ENCODE measurements at places on chromosomes 3 and 15.

DNA sequence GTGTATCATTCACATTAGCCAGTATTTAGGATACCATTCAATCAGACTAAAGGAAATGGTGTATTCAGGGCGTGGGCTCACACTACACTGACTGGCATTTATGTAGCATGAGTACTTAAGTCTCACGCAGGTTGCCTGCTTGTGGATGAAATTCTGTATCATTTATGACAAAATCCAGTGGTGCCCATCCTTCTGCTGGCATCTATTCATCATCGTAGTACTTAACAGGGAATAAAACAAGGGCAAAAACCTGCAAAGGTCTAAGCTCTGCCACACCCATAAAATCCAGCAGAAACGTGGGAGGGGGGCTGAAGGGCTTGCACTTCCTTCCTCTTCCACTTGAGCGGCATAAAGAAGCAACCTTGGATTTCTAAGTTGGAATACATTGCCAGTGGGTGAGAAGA lies 2.7 kb downstream of the GAP43 start:
- no peak for DNase-seq

GRCh38 chr15:56835718-56836171 lies 82.7 kb upstream of the TCF12 start:
- DNase-seq, result peak; percentile 29

DNA sequence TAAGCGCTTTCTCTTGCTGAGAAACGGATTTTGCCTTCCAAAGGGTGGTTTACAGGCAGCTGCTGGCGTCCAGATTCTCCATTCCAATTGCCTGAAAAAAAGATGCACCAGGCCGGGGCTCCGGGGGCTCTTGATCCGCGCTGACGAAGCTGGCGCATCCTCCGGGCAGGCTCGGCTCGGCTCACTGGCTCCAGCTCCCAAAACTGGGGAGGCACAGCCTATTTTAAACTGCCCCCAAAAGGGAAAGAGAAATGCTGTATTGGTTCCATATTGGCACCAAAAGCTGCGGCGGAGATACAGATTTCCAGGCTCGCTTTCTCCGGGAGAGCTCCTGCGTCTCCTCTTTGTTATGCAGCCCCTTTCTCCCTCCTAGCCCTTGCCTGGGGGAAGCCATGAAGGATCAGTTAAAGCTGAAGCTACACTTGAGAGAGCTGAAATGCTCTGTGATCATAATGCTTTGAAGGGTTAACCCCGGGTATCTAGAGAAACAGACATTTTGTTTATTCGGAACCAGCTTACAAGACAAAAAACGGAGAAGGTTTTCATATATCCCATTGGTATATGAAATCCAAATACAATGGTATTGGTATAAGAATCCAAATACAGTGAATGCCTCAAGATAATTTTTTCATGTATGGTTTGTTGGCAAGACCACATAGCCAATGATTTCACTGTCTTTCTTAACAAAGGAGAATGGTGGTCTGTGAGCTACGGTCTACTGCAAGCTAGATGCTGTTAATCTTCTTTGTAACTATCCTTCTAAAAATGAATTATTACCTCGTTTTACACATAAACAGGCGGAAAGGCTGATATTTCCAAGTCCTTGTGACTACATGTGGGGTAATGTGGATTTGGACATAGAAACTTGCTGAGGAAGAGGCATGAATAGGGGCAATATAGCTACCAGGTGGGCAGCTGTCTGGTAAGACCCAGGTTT lies 693 bp downstream of the CD200 start:
- no peak for DNase-seq

- no peak for DNase-seq
Observed at GRCh38 chr3:183213415-183214276, 39.4 kb upstream of the B3GNT5 start.

DNA sequence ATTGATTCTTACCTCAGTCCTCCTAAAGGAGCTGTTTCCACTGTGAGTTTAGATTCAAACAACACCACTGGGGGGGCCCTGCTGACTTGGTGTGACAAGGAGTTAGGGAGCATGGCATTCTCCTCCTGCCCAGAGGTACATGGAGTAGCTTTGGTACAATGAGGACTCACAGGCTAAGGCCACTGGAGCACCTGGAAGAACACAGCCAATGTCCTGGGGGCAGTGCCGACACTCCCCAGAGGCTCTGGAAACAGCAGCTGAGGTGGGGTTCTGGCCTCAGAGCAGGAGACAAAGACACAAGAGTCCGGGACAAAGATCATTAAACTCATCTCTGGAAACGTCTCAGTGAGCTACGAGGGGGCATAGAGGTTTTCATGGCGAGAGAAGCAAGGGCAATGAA lies 69.7 kb upstream of the POMGNT2 start:
- DNase-seq, result no peak

DNA sequence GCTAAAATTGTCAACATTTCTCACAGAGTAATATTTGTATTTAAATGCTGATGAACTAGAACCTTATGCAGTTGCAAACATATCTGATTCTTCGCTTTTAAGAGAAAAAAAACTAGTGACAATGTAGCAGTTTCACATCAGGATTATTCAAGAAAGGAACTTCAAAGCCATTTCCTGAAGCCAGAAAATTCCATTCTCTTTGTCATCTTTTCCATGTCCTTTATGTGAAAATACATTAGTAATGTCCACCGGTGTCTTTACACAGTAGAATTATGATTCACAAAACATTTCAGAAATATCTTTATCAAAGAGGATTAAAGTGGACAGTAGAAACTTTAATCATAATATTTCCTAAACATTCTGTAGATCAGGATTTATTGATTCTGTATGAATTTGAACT lies 12.7 kb upstream of the LXN start:
- DNase-seq, result no peak

GRCh38 chr3:28835751-28836150 lies 445.1 kb upstream of the RBMS3 start:
- DNase-seq, result no peak

DNA sequence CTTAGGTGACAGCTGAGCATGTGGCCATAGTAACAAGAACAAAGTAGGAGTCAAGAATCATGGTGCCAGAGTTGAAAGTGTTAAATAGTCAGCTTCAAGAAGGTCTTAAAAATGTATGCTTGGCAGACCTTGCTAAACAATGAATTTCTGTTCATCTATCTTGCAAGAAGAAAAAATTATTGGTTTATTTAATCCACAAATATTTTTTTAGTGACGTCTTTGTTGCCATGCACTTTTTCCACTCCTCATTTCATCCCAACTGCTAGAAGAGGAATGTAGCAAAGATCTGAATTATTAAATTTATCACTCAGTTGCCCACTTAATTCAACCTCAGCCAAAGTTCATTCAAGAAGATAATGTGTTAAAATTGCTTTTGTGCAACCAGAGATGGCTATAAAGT lies 3.2 kb upstream of the SLC4A7 start:
- no peak for DNase-seq

DNA sequence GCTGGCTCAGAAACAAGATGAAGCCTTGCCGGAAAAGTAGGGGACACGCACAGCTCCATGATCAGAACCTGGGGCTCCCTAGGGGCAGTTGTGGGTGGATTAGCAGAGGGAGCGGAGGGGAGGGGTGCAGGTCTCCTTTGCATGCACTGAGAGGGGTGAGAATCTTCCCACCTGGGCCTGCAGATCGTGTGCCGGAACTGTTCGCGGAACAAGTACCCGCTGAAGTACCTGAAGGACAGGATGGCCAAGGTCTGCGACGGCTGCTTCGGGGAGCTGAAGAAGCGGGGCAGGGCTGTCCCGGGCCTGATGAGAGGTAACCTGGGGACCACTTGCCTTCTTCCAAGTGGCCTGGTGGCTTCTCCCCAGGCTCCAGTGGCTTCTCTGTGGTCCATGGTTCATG lies 24.5 kb upstream of the NR2C2 start:
- DNase-seq, result no peak

DNA sequence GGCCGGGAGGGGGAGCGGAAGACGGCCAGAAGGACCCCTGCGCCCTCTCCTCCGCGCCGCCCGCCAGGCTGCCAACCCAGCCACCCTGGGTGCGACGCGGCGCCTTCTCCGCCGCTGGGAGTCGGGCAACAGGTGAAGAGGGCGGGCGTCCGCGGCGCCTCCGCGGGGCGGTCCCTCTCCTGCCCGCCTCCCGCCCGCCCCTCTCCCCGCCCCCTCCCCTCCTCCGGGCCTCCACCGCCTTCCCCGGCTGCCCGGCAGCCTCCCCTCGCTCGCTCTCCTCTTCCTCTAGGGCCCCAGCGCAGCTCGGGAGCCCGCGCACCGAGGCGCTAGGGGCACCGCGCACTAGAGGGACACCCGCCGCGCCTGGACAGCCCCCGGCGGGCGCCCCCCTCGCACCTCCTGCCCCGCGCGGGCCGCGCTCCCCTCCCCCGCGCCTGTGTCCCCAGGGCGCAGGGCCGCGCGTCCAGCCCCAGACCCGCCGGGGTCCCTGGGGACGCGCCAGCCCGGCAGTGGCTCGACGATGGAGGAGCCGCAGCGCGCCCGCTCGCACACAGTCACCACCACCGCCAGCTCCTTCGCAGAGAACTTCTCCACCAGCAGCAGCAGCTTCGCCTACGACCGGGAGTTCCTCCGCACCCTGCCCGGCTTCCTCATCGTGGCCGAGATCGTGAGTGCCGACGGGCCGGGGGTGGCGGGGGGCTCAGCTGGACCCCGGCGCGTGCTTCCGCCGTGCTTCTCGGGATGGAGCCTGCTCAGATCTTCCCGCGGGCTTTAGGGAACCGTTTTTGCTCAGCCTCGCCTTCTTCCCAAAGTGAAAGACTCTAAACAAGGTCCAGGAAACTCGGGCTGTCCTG lies at the start of gene CMTM8:
Gene CMTM8, plus strand, starts transcription at position 228 of the 854 bp plus-strand sequence. Its CDS starts 293 bp downstream, at position 521.
- no peak for DNase-seq

DNA sequence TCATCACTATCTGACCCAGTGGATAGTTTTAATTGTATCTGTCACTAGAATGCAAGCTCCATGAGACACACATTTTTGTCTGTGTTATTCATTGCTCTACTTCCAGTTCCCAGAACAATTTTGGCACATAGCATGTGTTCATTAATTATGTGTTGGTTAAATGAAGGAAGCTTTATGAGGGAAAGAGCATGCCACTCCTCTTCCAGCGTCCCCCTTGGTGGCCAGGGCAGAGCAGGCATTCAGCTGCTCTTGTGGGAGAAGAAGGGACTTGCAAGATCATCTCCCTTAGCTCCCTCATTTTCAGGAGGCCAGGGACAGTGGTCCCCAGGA lies 489 bp upstream of the GALNT15 start:
- DNase-seq, result peak; percentile 38

DNA sequence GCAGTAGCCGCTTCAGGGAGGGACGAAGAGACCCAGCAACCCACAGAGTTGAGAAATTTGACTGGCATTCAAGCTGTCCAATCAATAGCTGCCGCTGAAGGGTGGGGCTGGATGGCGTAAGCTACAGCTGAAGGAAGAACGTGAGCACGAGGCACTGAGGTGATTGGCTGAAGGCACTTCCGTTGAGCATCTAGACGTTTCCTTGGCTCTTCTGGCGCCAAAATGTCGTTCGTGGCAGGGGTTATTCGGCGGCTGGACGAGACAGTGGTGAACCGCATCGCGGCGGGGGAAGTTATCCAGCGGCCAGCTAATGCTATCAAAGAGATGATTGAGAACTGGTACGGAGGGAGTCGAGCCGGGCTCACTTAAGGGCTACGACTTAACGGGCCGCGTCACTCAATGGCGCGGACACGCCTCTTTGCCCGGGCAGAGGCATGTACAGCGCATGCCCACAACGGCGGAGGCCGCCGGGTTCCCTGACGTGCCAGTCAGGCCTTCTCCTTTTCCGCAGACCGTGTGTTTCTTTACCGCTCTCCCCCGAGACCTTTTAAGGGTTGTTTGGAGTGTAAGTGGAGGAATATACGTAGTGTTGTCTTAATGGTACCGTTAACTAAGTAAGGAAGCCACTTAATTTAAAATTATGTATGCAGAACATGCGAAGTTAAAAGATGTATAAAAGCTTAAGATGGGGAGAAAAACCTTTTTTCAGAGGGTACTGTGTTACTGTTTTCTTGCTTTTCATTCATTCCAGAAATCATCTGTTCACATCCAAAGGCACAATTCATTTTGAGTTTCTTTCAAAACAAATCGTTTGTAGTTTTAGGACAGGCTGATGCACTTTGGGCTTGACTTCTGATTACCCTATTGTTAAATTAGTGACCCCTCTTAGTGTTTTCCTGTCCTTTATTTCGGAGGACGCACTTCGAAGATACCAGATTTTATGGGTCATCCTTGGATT lies at the start of gene MLH1:
Gene MLH1, plus strand, starts transcription at position 193 of the 958 bp plus-strand sequence. Its CDS starts 30 bp downstream, at position 223.
- peak; percentile 100 for DNase-seq

DNA sequence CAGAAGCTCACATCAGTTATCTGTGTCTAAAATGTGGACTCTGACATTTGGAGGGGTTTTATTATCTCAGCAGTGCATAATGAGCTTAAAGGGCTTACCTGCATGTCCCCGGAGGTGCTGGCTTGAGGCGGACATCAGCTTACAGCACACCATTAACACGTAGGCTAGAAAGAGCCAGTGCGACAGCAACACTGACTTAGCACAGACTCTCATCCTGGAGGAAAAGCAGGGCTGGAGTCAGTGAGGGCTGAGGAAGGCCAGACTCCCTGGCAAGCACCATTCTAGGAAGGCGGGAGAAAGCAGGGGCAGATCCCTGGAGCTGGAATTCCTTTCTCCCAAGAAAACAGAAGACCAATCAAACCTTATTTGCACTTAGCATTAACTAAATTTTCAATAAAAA lies 51.7 kb downstream of the TAFA4 start:
- no peak for DNase-seq

GRCh38 chr3:104514371-104514770 lies 852.3 kb upstream of the ALCAM start:
- DNase-seq, result no peak

DNA sequence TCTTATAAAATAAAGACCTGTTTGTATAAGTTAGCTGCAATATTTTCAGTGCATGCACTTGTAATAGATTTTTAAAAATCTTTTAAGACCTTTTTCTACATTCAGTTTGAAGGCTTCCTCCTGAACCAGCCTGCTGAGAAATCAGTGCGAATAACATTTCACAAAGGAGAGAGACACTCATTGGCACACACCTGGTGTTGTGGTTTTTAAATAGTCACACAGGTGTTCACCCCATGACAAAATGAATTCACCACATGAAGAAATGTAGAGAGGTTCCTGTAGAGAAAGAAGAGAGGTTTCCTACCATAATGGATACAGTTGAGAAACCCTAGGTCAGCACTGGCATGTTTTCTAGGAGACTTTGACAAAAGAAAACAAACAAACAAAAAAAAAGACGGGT lies 237.3 kb downstream of the CNTN6 start:
- DNase-seq, result no peak

DNA sequence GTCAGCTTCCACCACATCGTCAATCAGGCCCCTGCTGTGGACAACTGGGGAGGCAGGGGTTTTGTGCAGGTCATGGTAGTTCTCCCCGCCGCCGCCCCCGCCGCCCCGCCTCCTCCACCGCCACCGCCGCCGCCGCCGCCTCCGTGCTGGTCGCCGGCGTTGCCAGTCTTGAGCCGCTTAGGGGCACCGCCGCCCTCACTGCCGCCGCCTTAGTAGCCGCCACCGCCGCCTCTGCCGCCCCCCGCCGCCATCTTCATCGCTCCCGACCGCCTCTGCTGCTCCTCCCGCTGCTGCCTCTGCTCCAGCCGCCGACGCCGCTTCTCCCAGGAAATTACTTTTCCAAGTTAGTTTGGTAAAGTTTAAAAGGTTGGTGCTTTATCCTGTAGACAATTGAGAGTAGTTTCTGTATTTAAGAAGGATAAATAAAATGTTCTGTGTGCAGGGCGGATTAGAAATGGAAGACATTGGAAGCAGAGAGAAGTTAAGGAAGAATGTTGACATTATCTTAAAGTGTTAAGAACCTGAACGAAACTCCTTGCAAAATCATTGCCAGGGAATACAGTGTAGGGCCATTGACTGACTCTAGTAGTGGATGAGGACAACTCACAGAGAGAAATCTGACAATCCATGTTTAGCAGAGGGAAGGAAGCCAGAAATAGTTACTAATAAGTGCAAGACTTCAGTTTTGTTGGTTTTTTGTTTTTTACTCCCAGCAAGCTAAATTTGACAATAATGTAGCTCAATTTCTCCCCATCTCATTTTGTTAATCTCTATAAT lies 53.0 kb upstream of the GOLGA8A start:
- no peak for DNase-seq
